ENCODE measurements at places on chromosomes 1 and 21.

DNA sequence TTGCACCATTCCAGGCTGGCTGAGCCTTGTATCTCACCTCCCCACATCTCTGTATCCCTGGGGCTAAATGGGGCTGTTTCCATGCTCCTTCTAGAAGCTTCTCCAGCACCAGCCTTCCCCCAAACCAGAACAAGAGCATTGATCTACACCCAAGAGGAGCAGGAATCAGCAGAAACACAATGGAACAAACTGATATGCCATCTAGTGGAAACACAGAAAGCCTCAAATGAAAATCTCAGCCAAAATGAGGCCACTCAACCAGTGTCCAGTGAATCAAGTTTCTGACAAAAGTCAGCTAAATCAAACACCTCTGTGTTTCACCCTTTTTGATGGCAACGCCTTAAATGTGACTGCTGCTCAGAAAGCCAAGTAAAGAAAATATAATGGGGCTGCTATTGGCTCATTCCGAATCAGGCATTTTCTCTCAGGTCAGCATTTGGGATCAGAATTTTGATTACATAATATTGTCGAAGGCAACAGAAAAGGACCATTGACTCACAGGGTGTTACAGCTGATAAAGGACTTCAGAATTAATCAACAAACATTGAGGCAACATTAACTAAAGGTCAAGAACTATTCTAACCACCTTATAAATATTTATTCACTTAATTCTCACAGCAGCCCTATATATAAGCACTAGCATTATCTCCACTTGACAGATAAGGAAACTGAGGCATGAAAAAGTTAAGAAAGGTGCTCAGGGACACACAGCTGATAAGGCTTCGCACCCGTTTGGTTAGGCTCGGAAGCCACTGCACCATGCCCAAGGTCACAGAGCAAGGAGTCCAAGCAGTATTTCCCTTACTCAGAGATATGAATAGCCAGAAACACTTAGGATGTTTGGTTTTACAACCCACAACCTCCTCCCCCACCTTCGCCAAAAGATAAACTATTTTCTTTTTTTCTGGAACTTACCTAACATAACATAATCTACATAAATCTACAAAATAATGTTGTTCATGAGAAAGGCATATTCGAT is 85.8 kb upstream of the KCNJ15 start:
- DNase-seq: no peak

DNA sequence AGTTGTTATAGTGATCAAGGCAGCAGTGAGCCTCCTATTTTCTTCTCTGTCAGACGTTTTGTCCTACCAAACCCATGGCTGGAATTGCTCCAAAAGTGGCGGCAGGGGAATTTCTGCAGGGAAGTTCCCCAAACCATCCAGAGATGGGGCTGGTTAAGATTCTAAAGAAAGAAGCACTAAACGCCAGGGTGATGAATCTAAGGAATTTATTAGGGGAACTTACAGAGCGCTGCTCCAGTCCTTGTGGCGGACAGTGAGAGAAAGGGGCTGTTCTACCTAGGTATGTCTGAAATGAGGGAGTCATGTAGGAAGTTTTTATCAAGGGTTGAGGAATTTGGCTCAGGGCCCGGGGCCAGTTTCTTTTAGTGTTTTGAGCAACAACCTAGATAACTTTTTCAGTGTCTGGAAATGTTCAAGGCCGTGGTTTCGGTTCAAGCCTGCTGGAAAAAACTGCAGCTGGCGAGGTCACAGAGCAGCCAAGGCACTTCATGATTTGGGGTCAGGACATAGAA is 222.4 kb upstream of the B3GALT2 start:
- DNase-seq: no peak

- no peak for DNase-seq
These were observed 31.3 kb downstream of the ZBTB8B start for GRCh38 chr1:32496127-32496526.

DNA sequence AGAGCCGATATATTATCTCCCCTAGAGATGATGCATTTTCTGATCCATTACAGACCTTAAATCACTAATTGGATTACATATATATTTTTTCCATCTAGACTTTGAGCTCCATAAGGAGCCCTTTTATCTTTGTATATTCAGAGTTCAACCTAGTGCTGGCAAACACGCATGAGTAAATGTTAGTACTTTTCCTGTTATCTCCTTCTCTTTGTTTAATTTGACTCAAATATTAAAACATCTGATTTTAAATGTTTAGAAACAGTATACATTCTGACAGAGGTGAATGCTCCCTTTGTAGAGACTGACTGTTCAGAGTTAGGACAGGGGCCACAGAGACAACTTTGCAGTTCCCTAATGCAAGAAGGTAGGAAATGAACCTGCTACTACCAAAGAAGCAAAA is 37.1 kb downstream of the EIF2B3 start:
- DNase-seq: no peak

DNA sequence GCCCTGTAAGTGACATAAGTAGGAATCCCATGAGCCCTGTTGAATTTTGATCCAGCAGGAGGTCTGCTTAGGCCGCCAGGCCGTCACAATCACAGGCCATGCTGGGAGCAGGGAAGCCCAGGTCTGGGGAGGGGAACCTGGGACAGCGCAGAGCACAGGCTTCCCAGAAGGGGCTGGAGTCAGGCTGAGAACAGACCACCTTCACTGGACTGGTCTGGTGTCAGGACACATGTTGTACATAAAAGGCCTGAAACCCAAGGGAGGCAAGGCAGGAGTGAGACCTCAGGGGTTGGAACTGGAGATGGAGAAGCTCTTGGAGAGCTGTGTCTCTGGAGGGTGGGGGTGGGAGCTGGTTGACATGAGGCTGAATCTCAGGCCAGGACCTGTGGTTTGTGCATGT is 63.3 kb upstream of the ARTN start:
- no peak for DNase-seq

DNA sequence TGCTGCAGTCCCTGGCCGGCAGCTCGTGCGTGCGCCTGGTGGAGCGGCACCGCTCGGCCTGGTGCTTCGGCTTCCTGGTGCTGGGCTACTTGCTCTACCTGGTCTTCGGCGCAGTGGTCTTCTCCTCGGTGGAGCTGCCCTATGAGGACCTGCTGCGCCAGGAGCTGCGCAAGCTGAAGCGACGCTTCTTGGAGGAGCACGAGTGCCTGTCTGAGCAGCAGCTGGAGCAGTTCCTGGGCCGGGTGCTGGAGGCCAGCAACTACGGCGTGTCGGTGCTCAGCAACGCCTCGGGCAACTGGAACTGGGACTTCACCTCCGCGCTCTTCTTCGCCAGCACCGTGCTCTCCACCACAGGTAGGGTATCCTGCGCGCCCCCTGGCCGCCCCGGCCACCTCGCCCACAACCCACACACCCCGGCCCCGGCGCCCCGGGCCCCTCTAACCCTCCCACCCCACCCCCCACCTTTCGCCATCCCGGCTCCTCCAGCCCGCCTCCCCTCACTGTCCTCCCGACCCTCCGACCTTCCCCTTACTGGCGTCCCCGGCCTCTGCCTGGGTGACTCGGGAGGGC is 352 bp downstream of the KCNK1 start:
- DNase-seq: no peak

All from stimulated activated CD4-positive, alpha-beta T cell treated with anti-CD3 and anti-CD28 coated beads, TNF-alpha, amount 100 ng/mL, for 1 hour (primary cell).